HFFc6 (cell line): ENCODE measurements at places on chromosomes 5 and 9.

GRCh38 chr9:38619556-38620447, 594 bp downstream of the ANKRD18A start:
- no peak for DNase-seq

- no peak for DNase-seq
Measured at GRCh38 chr5:52255308-52255707, 532.4 kb upstream of the ITGA1 start.

DNA sequence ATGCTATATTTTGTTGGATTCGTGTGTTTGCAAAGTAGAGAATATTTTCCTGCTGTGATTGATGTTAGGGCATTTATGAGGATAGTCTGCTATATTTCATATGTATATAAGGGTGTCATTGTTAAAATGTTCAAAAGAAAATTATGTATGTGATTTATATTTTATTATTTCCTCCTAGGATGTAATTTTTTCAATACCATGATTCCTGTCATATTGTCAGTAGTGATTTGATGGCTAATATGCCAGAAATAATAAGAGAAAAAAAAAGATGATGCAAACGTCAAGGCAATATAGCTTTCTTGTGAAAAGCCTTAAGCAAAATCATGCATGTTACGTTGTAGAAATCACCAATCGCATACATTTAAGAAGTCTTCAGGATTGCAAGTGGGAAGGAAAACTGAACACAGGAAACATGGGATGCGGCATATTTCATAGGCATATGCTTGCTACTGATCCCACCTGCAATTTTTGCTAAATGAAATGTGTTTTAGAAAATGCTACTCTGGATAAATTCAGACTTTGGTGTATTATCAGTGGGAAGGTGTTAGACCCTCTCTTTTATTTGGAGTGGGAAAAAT, 224.5 kb downstream of the MAST4 start:
- no peak for DNase-seq

- no peak for DNase-seq
Measured at GRCh38 chr9:20256284-20256948, 365.9 kb downstream of the MLLT3 start.

DNA sequence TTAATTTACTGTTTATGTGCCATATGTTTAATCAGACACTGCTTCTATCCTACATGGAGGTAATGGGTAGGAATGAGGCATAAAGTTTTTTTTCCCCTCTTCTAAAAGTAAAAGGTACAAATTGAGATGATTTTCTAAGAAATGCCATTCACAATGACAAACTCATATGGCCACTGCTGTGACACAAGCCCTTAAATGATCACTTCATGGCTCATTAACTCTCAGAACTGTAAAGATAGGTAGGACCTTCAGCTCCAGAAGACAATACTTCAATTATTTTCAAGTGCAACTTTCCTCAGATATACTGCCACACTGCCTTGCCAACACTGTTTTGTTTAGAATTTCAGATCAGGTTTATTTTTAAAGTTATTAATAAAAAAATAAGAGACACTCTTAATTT, 362.9 kb upstream of the ZNF608 start:
- DNase-seq, result no peak

GRCh38 chr9:504921-505740, 290.5 kb downstream of the DOCK8 start:
- DNase-seq, result no peak

GRCh38 chr5:7597059-7597642, 201.2 kb downstream of the ADCY2 start:
- no peak for DNase-seq

DNA sequence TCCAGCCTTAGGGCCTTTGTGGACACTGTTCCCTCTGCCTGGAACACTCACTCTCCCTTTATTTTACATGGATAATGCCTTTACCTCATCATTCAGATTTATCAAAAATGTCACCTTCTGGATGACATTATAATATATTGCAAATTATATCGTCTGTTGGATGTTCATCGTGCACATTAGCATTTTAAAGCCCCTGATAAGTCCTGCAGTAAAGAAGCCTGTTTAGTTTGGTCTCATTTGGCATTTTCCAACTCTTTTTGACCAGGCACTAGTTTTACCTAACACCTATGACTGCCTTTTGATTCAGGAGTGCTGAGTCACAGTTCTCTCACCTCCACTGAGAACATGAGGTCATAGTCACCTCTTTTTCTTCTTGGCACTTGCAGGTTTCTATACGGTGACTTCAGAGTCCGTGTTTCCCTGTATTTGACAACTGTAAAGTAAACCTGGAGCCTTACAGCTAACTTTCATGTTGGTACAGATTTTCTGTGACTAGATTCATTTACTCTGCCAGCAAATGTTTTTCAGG, 57.7 kb upstream of the STC2 start:
- no peak for DNase-seq

DNA sequence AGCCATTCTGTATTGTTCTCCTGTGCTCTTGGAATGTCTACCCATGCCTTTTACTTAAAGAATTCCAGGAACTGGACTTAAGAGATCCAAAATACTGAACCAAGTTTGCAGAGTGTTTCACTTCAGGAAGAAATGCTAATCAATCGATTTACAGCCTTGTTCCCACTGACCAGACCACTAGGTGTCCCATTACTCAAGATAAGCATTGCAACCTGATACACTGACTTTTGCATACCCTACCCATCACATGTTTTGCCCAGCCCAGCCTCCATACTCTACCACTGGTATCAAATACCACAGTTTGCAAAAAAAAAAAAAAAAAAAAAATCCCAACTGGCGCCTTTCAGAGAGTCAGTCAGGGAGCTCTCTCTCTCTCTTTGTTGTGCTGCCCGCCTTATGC, 550.8 kb downstream of the CDH9 start:
- DNase-seq, result no peak

DNA sequence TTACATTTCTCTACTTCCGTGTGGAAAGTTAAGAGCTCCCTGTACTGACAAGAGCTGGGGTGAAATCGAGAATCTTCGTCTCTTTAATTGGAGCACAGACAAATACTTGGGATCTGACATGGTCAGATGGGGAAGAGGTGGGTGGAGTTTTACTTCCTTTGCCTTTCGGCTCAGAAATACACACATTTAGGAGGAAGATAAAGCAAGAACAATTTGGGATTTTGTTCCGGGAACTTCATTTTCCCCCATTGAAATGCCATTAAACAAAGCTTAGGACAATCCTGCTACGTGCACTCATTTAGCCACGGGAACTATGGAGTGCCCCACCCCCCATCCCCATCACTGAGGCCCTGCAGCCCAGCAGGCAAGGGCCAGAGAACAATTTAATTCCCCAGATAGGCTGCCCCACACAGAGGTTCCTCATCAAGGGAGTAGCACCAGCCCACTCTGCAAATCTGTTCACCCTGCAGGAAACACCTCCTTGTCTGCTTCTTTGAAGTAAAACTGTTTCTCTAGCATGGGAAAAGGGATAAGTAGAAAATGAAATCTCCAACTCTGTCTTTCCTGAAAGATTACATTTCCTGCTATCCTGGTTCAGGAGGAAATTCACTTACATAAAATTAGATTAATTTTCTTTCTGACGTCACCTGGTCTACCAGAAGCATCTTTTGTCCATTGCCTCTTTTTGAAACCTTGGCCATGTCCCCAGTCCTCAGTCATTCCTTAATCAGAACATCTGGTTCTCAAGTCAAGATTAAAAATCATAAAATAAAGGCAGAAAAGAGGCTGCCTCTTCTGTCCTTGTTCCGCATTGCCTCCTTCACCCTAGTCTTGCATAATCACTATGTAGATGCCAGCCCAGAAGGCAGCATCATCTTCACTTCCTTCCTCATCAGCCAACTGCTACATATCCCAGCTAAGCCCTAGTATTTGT, 206.4 kb downstream of the ENC1 start:
- DNase-seq, result no peak

DNA sequence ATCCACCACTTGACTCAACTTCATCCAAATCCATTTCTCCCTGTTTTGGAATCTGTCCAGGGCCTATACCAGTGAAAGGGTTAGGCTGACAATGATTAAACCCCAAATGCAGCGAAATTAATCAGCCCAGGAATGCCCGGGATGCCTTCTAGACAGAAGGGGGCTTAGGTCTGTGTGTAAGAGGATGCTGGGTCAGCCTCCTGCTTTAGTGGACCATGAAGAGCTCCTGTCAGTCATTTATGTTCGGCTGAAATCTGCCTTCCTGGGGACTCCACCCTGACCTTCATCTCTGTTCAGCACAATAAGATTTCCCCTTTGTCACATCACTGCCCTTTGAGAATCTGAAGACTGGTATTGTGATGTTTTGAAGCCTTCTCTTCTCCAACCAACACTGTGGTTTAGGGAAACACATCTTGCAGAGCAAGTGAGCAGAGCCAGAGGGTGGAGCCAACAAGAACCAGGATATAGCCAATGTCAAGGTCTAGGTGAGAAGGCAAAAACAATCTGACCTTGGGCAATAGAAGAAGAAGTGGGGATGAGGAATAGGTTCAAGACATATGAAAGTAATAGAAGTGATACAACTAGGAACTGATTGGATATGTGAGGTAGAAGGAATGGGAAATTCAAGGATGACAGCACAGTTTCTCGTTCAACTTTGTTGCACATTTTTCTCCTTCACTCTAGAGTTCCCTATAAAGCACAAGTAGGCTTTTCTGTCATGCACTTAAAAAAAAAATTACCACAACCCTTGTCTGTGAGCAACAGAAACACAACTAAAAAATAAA, 234.4 kb downstream of the ARHGAP26 start:
- DNase-seq, result no peak

- DNase-seq, result no peak
Measured at GRCh38 chr9:126829035-126829434, 24.2 kb downstream of the ZBTB43 start.
